ELF-1 (cell line): ENCODE measurements at places on chromosomes 2 and 18.

DNA sequence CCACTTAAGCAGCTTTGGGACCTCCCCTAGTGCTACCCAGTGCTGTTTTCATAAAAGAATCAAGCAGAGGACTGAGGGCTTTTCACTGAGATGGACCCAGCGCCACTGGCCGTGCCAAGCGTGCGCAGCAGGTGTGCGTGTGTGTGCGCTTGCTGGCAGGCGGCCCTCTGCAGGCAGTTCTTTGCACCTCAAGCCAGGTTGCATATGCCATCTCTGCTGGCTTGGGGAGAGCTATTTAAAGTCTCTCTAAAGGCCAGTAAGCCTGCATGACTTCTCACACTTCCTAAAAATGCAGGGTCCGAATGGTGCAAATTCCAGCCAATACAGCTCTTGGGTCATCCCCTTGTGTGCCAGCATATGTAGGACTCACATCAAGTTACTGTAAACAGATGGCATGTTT, 255.5 kb downstream of the RNF152 start:
- peak; percentile 42 for DNase-seq

- DNase-seq: no peak
These were observed 95.9 kb upstream of the DLGAP1 start for GRCh38 chr18:4551001-4551360.

DNA sequence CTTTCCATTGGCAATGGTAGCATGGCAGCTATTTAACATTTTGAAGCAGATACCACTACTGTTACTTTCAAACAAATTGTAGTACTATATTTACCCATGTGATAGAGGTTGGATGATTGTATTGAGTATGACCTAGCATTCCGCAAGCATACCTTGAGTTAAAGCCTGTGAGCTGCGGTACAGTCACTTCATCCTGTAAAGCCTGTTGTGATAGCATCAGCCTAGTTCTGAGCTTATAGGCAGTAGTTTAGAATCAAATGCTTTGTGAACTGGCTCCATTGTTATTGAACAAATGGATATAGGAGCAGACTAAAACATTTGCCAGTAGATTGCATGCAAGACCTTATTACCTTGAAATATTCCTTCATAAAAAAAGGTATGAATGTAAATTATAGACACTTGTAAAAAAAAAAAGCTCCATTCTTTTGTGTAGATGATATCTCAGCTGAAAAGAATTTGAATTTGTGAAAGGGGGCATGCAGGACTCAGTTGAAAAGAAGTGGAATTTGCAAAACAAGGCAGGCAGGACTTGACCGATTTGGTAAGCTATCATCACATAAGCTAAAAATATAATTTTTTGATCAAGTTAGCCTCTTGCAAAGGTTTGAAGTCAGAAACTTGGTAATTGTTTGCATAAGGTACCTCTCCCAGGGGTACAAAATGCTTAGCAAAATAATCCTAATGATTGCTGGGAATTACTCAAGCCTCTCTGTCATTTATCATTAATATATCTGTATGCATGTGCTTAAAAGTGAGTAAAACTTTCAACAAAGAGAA, 138.5 kb upstream of the ITGA4 start:
- DNase-seq: no peak

DNA sequence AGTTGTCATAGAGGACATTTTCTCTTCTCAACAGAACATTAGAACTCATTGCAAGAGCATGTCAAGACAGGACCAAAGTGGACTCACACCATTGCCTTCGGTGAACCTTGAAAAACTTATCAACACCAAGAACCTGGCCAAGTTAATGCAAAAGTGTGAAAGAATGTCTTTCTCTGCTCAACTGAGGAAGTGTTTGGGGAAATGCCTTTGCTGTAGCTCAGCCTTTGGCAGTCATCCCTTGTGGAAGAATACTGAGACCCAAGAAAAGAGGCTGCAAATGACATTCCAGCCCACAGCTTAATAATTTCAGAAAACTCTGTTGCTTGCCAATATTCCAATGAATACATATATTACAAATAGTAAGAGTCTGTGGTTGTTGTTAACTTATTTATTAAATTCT, 728.8 kb upstream of the PIK3C3 start:
- DNase-seq: no peak

- DNase-seq: no peak
These were observed 5.6 kb downstream of the CPSF3 start for GRCh38 chr2:9428965-9429577.

DNA sequence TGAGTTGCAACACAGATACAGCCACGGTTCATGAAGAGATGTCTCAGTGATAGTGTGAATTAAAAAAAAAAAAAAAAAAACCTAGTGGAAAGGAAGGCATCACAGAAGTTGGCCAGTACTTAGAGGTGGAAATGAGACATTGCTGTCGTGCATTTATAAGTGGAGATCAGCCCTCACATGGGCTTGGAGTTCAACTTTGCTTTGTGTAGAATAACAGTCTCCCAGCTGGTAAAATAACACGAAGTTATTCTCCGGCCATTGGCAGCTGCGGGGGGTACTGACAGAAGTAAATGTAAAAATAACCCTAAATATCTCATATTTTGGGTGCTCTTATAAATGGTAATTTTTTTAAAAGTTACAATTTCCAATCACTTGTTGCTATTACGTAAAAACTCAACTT, 98.8 kb upstream of the TMEM18 start:
- DNase-seq: no peak

- DNase-seq: no peak
These were observed 27.9 kb downstream of the TGFBRAP1 start for GRCh38 chr2:105301646-105302045.

DNA sequence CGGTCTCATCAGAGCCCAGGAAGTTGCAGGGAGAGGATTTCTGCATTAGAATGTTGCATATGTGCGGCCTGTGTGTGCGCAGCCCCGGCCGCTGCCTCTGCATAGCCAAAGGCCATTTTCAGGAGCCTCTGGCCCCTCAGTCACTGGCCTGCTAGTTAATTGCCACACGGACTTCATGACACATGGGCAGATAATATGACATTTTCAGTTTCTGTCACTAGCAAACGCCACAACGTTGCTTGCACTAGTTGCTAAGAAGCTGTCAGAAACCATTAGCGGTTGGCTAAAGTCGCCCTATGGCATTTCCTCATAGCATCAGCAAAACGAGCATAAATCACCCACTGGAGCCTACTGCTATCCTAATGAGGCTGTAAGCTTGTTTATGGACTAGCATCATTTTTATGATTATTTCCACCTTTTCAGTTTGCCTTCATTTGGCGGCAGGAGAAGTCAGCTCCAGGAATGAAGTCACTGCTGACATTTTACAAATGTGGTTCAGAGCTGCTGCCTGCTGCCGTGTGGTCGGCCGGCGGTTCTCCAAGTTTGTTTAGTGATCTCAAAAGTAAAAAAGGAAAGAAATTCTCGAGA, 73.7 kb downstream of the MEIS1 start:
- DNase-seq: peak; percentile 76

- DNase-seq: no peak
These were observed 906.1 kb upstream of the SLC39A10 start for GRCh38 chr2:194750926-194751325.

DNA sequence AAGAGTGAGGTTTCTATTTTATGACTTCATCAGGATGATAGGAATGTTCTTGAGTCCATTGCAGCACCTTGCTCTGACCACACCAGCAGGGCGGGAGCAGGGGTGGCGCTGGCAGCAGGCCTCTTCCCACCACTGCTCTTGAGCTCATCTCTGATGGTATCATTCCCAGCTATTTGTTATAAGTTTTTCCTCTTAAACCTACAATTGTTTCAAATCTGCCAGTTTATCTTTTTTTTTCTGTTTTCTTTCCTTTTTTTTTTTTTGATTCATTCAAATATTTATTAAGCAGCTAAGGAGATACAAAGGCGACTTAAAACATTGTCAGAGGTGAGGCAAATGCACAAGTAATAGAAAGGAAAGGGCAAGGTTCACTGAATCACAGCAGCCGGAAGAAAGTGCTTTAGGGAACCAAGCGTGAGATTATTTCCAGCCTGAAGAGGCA, 28.7 kb downstream of the NIFK start:
- DNase-seq: peak; percentile 25
